ENCODE measurements at places on chromosomes 13 and 19. TPM values are rescaled to one million over a fixed set of nuclear protein-coding genes. Genes with fewer than 3 reads are reported as not detected.

The DCUN1D2 gene
- total RNA-seq: 8.3 TPM

The FGF22 gene
- not detected for total RNA-seq

The FOSB gene
- 1.3 TPM for total RNA-seq

The EDNRB gene
- 86.3 TPM for total RNA-seq

The GJA3 gene
- total RNA-seq: under 0.01 TPM

The ANGPTL8 gene
- total RNA-seq: not detected

The EGLN2 gene
- 144 TPM for total RNA-seq

The ATP8A2 gene
- total RNA-seq: 0.13 TPM
